Stimulated activated CD4-positive, alpha-beta T cell treated with anti-CD3 and anti-CD28 coated beads, Interleukin-4, amount 100 ng/mL, for 4 hours (primary cell): ENCODE measurements at places on chromosomes 4 and X.

DNA sequence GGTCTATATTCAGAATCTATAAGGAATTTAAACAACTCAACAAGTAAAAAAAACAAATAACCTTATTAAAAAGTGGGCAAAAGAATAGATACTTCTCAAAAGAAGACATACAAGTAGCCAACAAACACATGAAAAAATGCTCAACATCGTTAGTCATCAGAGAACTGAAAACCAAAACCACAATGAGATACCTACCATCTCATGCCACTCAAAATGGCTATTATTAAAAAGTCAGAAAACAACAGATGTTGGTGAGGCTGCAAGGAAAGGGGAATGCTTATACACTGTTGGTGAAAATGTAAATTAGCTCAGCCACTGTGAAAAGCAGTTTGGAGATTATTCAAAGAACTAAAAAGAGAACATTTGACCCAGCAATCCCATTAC, 201.6 kb downstream of the QDPR start:
- DNase-seq, result no peak

DNA sequence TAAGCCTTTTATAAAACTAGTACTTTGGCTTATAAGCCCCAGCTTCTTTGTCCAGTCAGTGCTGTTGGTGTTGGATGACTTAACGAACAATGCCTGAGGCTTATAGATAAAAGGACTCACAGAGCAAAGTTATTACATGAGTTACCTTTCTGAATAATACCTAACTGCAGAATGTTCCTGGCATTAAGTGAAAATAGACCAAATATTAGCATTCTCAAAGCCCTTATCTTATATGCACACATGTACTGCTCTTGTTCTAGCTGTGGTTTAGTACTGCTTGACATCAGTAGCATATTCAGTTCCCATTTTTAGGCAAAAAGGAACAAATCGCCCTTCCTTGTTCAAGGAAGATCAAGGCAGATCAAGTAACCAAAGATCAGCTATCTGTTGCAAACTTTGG, 131.6 kb downstream of the ZNF330 start:
- DNase-seq, result no peak

DNA sequence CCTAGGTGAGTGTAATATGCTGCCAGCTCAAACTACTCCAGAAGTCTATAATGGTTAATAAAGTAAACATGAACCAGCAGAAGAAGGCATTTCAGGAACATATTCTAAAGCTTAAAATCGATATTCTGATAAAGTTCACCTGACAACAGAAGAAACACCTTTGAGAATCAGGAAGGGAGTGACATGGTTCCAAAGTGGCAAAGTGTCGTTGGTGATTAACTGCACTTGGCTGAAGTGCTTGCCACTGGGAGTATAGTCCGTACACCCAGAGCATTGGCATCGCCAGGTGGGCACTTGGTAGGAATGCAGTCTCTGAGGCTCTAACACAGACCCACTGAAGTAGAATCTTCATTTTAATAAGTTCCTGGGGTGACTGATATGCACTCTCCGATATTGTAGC, 76.0 kb upstream of the H2AZ1 start:
- DNase-seq, result no peak

DNA sequence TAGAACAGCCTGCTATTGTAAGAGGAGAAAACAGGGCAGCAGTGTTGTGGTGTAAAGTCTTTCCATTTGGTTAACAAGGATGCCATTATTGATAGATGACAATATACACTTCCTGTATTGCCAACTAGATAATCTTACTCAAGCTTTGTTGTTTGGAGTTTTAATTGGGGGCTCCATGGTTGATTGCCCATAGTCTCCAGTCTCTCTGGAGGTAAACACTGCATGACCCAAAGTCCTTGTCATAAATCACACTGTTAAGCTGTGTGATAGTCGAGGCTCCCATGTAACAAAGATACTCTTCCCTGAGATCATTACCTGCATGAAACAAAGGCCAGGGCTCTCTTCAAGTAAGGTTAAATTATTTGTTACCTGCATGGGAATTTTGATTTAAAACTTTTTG, 394.6 kb downstream of the C4orf33 start:
- no peak for DNase-seq
